Right lung (tissue), 10 donors: ENCODE measurements at places on chromosomes 1 and 21. TPM values are rescaled to one million over a fixed set of nuclear protein-coding genes. Genes with fewer than 3 reads are reported as not detected.

SLC2A5 gene
- polyA plus RNA-seq, result 0.89 TPM

GRCh38 chr1:49723662-49724061 lies 300.1 kb downstream of the AGBL4 start:
- DNase-seq, result no peak

DNA sequence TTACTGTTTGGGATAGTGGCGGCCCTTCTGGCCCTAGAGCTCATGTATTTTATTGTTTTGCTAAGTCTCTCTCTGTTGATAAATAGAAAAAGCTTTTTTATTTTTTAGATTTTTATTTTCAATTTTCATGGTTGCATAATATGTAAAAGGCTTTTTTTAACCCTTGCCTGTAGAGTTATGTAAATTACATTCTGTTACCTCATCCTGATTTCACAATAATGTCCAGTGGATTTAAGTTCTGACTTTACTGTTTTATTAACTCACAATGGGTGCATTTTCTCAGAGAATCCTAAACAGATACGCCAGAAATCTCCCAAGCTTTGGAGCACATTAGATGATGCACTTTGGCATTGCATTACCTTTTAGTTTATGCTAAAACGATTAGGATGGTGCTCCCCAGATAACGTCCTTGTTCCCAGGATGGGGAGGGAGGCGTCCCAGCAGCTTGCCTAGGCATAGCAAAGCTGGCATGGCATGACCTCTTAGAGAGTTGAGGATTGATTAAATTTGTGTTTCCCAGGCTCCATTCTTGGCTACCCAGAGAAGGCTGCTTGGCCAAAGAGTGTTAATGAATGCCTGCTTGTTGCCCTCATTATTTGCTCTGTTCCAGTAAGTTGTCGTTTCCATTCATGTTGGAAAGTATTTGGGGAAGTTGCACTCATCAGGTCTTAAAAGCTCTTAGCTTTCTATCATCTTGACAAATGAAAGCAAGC lies 17.1 kb downstream of the UTP25 start:
- no peak for DNase-seq

ZNF678 gene
- polyA plus RNA-seq, result 18.7 TPM

GRCh38 chr21:18760247-18760646 lies 356.7 kb upstream of the TMPRSS15 start:
- DNase-seq, result no peak

DNA sequence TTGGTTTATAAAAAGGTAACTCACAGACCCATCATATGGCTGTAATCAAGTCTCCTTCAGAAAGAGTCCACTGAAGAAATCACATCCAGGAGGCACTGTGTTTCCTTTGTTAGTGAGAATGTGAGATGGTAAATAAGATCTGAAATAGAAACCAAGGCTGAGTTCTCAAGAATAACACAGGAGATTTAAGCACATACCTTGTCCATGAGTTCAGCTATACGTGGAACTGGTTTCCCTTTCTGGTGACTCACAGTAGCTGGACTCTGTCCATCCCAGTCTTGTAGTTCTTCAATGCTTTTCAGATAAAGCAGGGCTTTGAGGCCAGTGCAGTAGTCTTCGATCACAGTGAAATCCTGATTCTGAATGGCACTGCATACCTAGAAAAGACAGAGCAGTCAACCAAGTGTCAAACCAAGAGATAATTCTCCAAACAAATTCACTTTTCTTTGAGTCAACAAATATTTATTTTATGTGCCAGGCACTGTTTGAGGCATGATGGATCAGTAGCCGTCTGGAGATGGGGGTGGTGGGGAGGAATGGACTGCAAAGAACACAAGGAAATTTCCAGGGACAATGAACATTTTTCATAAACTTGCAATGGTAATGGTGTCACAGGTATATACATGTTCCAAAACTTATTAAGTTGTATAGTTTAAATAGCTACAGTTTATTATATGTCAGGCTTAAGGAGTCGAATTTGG lies 471.4 kb downstream of the PTBP2 start:
- DNase-seq, result no peak

DNA sequence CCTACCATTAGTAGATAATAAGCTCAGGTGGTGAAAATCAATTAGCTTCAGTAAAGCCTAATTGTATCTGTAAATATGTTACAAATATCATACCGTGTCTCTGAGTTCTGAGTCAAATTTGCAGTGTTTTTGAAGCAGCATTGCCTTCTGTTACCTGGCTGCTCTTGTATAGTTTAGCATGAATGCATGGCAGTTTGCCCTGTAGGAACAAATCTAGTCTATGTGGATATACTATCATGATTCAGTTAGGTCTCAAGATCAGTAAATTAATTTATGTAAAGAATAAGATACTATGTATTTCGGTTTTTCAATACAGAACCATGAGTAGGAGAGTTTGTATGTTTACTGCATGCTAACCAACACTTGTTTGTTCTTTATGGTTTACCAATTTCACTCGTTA lies 240.6 kb upstream of the C1orf105 start:
- DNase-seq, result no peak

- DNase-seq, result no peak
Measured at GRCh38 chr1:54837002-54837853, 36.1 kb upstream of the TTC22 start.

- no peak for DNase-seq
Measured at GRCh38 chr1:161189036-161189435, 9.8 kb downstream of the ADAMTS4 start.

DNA sequence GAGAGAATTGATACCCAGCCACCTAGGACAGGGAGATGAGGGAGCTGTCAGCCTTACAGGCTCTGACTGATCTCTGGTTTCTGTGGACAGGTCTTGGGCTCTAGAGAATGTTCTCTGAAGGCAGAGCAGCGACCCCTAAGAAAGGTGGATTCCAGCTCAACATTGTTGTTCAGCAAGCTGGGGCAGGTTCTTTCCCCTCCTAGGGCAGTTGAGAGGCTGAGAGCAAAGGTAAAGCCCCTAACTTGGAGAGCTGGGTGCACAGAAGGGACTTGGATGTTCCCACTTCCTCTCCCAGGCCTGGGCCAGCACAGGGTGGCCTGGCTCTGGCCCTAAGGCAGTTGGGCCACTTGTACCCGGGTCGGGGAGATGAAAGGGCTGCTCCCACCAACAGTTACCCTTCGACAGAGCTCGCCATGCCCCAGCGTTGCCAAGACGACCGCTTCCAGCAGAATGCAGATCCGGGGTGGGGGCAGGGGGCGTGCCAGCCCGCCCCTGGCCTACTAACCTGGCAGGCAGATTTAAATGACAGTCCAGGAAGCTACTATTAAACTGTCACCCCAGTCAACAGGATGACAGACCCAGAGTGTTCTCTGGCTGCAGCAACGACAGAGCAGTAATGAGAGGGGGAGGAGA lies 31.6 kb downstream of the LRP8 start:
- DNase-seq, result no peak

DNA sequence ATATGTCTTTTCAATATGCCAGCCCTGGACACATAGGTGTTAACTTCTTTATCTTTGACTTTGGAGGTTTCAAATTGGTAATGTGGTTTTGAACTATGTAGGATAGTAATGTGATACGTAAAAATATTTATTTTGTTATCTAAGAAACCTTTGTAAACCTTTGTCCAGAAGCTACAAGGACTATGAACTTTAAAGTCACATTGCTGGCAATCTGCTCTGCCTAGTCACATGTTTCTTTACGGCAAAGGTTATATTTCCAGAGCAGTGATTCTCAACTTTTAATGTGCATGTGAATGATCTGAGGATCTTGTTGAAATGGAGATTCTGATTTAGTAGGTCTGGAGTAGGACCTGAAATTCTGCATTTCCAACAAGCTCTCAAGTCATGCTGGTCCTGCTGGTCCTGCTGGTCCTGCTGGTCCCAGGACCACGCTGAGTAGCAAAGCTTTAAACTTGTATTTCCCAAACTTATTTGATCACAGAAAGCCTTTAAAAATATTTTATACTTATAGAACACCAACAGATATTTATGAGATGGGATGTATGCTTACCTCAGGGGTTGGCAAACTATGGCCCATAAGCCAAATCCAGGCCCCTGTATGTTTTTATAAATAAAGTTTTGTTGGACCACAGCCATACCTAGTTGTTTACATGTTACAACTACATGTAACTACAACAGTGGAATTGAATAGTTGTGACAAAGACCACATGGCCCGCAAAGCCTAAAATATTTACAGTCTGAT lies 57.9 kb upstream of the QSOX1 start:
- DNase-seq, result peak; percentile 42

DNA sequence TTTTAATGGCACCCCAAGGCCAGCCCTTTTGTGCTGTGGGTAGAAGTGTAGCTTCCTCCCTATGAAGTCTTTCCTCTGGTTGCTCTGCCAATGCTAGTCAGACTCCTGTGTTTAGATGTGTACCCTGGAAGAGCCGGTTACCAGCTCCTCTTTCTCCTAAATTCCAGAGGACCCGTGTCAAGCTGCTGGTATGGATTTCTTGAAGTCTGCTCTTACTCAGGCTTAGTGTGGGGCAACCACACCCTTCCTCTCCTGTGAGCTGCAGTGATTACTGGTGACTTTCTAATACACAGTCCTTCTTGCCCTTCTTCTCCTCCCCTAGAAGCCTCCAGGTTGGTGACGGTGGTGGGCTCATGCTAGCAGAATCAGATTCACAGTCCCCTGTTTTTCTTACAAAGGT lies 74.1 kb upstream of the AKT3 start:
- no peak for DNase-seq

DNA sequence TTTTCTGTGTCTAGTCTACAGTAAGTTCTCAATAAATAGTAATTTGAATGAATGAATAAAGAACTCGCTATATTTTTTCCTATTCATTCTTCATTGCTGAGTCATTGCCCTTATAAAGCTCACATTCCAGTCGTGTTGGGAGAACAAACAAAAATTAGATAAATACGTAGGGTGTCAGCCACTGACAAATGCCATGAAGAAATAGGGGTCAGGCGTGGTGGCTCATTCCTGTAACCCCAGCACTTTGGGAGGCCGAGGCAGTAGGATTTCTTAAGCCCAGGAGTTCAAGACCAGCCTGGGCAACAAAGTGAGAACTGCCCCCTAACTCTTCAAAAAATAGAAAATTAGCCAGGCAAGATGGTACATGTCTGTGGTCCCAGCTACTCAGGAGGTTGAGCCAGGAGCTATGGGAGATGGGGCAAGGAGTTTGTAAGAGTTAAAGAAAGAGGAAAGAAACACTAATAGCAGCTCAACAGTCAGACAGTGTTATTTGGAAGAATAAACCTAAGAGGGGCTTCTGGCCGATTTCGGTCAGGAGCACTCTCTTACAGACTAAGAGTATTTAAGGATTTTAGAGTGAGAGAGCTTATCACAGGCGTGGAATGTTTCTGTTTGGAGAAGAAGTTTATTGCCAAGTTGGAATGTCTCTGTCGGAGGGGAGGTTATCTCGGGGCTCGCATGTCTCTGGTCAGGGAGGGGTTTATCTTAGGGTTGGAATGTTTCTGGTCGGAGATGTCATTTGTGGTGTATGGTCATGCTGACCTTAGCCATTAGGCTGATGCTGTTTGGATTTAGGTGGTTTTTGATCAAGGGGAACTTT lies 1.8 kb upstream of the CHML start:
- no peak for DNase-seq

DNA sequence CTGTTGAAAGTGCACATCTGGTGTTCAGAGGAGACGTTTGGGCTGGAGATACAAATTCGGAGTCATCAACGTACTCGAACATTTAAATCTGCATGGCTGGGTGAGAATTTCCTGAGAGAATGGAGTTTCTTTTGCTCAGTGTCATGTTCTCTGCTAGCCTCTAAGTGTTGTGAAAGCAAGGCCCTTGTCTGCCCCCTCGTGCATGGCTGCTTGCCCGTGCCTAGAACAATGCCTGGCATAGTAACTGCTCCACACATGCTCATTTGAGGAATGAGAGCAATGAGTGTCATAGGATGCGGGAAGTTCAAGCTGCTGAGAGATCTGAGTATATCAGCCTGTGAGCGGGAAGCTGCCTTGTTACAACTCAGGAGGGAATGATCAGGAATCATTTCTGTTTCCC lies 171.1 kb upstream of the CSF3R start:
- DNase-seq, result peak; percentile 55
